ENCODE measurements at places on chromosomes 5 and 9.

GRCh38 chr5:125484742-125485641 lies 738.6 kb upstream of the ZNF608 start:
- peak; percentile 92 for DNase-seq

GRCh38 chr5:76273206-76273885 lies 129.7 kb upstream of the IQGAP2 start:
- no peak for DNase-seq

- DNase-seq = no peak
These were observed 337.1 kb upstream of the MPDZ start for GRCh38 chr9:13616491-13617035.

DNA sequence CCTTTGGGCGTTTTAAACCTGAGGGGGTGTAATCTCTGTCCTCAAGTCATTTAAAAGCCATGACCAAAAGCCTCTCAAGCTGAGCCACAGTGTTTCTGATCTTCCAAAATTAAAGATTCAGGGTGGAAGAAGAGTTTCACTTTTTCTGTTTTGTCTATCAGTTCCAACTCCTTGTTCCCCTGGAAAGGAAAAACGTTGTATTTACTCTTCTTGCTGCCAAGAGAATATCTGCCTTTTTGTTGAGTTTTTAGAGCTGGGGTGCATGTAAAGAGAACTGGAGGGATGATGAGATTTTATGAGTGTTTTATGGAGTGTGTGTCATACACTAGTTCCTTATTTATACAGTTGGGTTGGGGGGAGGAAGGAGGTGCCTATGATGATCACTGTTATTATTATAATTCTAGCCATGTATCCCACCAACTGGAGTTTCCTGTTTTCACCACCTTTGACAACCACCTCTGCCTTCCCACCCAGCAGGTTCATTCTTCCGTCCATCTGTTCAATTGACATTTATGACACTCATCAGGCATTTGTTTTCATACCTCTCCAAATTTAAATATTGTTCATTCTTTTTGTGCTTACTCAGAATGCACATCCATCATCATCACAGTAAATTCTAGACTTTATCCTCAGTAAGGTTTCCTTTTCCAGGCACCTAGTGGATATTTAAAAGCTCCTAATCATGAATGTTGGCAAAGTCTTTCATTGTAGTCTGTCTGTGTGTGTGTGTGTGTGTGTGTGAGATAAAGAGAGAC lies 97.9 kb upstream of the MPDZ start:
- no peak for DNase-seq

GRCh38 chr9:106675780-106676179 lies 187.2 kb upstream of the ZNF462 start:
- DNase-seq = no peak

DNA sequence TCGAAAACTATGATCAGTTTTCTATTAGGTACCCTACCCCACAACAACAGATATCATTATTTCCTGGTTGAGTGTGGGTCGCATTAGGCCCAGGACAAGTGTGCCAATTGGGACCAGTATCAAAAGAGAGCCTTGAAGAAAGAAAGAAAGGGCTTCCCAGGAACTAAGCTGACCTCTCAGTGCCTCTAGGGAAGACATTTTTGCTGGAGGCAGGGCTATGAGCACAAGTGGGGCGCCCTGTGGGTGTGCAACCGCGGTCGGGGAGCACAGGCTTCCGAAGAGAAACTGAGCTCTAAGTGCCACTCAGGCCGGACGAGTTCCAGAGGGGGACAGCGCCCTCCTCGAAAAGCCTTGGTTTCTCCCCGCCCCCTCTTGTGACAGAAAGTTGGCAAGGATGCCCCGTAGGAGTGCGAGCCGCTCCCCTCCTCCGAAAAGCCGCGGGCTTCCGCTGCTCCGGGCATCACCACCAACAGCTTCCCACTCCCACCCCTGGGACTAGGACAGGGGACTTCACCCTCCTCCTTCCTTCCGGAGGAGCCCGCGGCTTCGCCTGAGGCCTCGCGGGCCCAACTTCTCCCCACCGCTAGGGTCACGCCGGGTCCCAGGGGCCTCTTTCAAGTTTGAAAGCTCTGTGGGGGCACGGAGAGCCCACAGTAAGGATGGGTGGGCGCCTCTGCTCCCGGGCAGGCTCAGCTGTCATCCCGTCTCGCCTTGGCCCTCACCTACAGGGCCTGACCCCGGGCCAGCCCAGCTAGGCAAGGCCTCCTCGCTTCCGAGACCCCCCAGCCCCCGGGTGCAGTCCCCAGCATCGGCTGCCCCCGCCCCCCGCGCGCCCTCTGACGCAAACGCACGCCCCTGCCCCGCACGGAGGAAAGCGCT lies 2.0 kb downstream of the NR2F1-AS1 start:
- no peak for DNase-seq

DNA sequence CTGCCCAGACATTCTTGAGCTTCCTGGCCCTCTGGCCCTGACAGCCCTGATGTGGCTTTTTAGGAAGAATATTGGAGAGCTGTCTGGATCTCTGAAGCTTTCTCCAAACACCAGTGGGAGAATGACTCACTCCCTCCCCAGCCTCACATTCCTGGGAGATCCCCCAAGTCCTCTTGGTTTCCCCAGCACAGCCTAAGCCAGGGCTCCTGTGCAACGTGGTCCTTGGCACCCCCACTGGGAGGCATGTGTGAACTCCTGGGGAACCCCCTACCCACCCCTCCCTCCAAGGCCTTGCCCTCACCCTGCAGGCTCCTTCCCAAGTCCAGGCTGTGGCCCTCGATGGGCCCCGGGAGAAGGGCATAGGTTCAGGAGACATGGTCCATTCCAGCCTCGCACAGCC lies 12.7 kb downstream of the GLIPR2 start:
- no peak for DNase-seq

- DNase-seq = no peak
These were observed 28.3 kb downstream of the IARS1 start for GRCh38 chr9:92265154-92265553.

GRCh38 chr5:83099445-83099844 lies 22.1 kb downstream of the XRCC4 start:
- DNase-seq = no peak

DNA sequence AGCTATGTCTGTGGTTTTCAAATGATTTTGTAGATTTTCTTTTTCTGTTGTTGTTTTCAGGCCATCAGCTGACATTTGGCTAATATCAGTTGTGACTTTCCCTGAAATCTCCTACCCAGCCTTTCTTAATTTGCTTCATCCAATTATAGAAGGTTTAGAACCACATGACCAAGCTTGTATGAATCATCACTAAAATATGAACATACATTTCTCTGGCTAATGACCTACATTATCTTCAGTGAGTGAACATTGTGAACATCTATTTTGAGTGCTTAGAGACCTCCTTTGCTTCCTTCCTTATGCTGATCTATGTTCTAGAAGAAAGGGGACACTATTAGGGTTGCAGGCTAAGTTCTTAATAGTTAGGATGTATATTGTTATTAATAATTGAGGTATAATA lies 532.5 kb downstream of the RAB3C start:
- no peak for DNase-seq

DNA sequence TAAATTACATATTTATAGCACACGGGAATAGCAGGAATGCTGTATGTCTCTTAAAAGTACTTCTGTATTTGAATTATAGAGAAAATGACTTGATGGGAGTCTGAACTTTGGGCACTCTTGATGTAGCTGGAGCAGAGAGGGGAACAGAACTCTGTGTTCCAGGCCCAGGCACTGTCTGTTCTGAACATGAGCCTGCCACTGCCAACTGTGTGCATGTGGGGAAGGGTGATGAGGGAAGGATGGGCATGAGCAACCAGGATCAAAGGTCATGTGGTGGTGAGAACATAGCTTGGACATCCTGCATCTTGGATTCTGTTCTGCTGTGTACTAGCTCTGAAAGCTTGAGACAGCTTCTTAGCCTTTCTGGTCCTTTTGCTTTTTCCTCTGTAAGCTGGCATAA lies 16.4 kb upstream of the ZBED3 start:
- DNase-seq = no peak

GRCh38 chr9:125393426-125393825 lies 131.8 kb downstream of the GAPVD1 start:
- no peak for DNase-seq

- no peak for DNase-seq
These were observed 6.9 kb downstream of the KCTD16 start for GRCh38 chr5:144177548-144177947.

DNA sequence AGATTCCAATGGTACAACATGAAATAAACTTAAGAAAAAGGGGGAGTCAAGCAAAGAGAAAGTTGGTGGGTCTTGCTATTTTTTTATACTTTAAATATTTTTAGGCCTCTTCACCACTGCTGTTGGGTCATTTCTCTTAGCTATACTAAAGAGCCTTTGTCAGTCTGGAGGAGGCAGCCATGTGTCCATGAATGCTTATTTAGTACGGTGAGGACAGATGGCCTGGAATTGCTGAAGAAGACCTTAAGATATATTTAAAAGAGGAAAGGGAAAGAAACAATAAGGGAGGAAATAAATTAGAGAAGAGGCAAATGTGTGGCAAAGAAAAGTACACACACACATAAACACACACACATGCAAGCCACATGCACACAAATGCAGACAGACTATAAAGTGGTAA lies 560.5 kb upstream of the MEF2C start:
- no peak for DNase-seq

- no peak for DNase-seq
These were observed 43.9 kb upstream of the CEP72 start for GRCh38 chr5:568061-568781.
